ENCODE measurements at places on chromosomes 1 and 21. TPM values are rescaled to one million over a fixed set of nuclear protein-coding genes. Genes with fewer than 3 reads are reported as not detected.

DNA sequence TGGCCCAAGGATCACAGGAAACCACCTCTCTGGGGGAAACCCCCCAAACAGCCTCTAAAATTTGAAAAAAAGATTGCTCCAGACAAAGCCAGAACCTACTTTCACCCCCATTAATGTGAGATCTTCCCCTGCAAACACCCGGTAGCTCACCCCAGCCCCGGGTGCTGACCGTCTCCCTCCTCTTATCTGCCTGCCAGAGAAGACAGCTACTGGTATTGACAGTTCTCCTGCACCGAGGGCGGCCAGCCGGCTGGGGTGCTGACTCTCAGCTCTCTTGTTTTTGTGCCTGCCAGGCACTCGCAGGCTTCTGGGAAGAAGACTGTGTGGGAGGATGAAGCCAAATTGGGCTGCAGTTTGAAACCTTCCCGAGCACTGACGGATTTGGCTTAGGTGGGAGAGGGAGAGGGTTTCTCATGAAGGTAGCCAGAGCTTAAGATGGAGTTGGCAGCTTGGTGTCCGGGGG lies 48.2 kb downstream of the RASSF5 start:
- no peaks in the 10 kb centered on the region for H3K27me3 ChIP-seq
- H3K4me3 ChIP-seq = peak overlapping the region; percentile 66
- DNase-seq = no peak
- peaks cover 59% of the 10 kb centered on the region for H3K4me1 ChIP-seq
- peaks cover 25% of the 10 kb centered on the region for H3K36me3 ChIP-seq

GRCh38 chr1:30147188-30147587 lies 576.2 kb downstream of the MATN1 start:
- H3K36me3 ChIP-seq = no peaks in the 10 kb centered on the region
- no peak overlapping the region for H3K27ac ChIP-seq
- no peaks in the 10 kb centered on the region for H3K4me1 ChIP-seq
- H3K4me3 ChIP-seq = no peak overlapping the region

DNA sequence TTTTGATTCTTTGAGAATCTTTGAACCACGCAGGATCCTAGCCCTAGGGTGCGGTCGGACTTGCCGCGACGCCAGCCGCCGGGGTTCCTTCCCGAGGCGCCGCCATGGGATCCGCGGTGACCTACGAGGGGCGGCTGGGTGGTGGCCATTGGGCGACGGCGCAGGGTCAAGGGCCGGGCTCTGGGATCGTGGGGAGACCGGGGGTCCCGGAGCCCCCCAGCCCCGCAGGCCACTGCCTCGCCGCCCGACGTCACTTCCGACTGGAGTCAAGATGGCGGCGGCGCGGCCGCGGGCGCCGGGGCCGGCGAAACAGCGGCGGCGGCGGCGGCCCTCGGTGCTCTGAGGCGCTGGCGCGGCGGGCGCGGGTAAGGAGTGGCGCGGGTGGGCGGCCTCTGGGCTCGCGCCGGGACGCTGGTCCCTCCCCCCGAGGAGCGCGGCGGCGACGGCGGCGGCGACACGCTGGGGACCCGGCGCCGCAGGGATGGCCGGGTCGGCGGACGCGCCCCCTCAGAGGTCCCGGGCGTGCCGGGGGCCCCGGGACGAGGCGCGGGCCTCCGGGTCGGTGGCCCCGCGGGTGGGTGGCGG lies at the start of gene PRDM2:
PRDM2 (plus strand) TSS at position 253 of the 585 bp plus-strand sequence. CDS start 15,418 bp downstream, outside the sequence.
- DNase-seq = peak; percentile 77
- H3K4me3 ChIP-seq = peak within 1 kb of the TSS; percentile 91
- peak within 1 kb of the TSS; percentile 98 for H3K27ac ChIP-seq
- H3K36me3 ChIP-seq = peaks cover 32% of the 10 kb centered on the region
- no peaks in the 10 kb centered on the region for H3K27me3 ChIP-seq
- peaks cover 60% of the 10 kb centered on the region for H3K4me1 ChIP-seq

GRCh38 chr1:100433563-100433962 lies 81.3 kb downstream of the CDC14A start:
- H3K4me1 ChIP-seq = peaks cover 6% of the 10 kb centered on the region
- no peaks in the 10 kb centered on the region for H3K27me3 ChIP-seq
- H3K4me3 ChIP-seq = no peak overlapping the region
- H3K36me3 ChIP-seq = peaks cover 23% of the 10 kb centered on the region

GRCh38 chr21:34307991-34308532 lies 55.7 kb upstream of the KCNE2 start:
- H3K4me3 ChIP-seq = no peak overlapping the region
- no peak for DNase-seq
- peaks cover 8% of the 10 kb centered on the region for H3K27me3 ChIP-seq
- H3K27ac ChIP-seq = no peak overlapping the region
- no peaks in the 10 kb centered on the region for H3K4me1 ChIP-seq

DNA sequence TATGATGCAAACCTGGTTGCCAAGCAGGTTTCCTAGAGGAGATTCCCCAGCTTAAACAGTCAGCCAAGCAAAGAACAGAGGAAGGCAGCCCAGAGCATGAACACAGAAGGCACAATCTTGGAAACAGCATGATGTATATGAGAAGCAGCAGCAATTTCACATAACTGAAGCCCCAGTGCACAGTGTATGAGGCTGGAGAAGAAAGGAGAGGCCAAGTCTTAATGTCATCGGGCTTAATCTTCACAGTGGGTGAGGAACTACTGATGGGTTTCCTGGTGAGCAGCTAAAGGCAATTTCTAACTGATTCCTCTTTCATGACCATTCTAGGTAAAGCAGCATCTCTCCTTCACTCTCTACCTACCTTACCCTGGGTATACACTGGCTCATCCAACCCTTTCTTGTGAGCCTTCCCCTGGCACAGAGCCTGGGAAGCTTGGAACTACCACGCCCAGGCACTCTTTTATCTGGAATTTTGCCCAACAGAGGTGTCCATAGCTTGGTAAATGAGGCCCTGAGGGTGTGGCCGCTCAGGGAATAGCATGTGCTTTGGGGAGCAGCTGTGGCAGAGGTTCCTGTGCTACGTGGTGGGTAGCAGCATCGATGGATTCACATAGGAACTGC lies 22.0 kb downstream of the FYB2 start:
- H3K27ac ChIP-seq = no peak overlapping the region
- H3K4me3 ChIP-seq = no peak overlapping the region
- peaks cover 4% of the 10 kb centered on the region for H3K27me3 ChIP-seq
- no peak for DNase-seq

GRCh38 chr1:43009274-43009673 lies 50.6 kb upstream of the SLC2A1 start:
- no peak overlapping the region for H3K4me3 ChIP-seq
- no peaks in the 10 kb centered on the region for H3K36me3 ChIP-seq
- H3K27me3 ChIP-seq = peaks cover 13% of the 10 kb centered on the region
- H3K27ac ChIP-seq = no peak overlapping the region
- peaks cover 7% of the 10 kb centered on the region for H3K4me1 ChIP-seq

GRCh38 chr1:40799351-40799867 lies 15.8 kb downstream of the KCNQ4 start:
- H3K27me3 ChIP-seq = no peaks in the 10 kb centered on the region
- H3K4me3 ChIP-seq = no peak overlapping the region
- no peak for DNase-seq
- H3K36me3 ChIP-seq = no peaks in the 10 kb centered on the region
- H3K27ac ChIP-seq = no peak overlapping the region

DNA sequence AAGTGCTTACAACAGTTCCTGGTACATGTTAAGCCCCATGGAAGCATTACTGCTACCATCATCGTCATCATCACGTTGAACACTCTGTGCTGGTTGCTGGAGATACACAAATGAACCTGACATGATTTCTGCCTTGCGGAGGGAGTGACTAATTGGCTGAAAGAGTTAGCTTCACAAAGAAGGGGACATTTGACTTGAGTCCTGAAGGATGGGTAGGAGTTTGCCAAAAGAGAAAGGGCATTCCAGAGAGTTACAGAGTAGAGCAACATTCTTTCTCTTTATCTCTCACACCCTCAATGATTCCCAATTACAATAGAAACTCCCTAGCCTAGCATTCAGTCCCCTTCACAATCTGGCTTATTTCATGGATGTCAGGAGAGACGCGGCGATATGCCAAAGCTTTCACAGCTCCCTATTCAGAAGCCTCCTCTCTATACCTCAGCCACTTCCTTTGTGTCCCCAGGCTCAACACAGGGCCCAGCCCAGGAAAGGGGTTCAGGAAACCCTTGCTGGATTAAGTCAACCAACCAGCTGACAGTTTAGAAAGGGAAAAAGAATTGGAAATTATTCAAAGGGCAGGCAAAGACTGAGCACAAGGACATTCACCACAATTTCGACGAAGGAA lies 38.0 kb downstream of the SLC1A7 start:
- DNase-seq = no peak
- no peaks in the 10 kb centered on the region for H3K36me3 ChIP-seq
- H3K4me3 ChIP-seq = no peak overlapping the region
- no peaks in the 10 kb centered on the region for H3K4me1 ChIP-seq
- peaks cover 3% of the 10 kb centered on the region for H3K27me3 ChIP-seq

- no peak overlapping the region for H3K27ac ChIP-seq
- no peak overlapping the region for H3K4me3 ChIP-seq
- H3K36me3 ChIP-seq = no peaks in the 10 kb centered on the region
- H3K27me3 ChIP-seq = peaks cover 79% of the 10 kb centered on the region
- no peak for DNase-seq
These were observed 19.7 kb downstream of the RNF220 start for GRCh38 chr1:44424747-44425146.

GRCh38 chr1:220521778-220522177 lies 6.2 kb upstream of the MARK1 start:
- no peaks in the 10 kb centered on the region for H3K36me3 ChIP-seq
- H3K4me1 ChIP-seq = no peaks in the 10 kb centered on the region
- DNase-seq = no peak
- H3K27me3 ChIP-seq = peaks cover 19% of the 10 kb centered on the region
- H3K4me3 ChIP-seq = no peak overlapping the region

DNA sequence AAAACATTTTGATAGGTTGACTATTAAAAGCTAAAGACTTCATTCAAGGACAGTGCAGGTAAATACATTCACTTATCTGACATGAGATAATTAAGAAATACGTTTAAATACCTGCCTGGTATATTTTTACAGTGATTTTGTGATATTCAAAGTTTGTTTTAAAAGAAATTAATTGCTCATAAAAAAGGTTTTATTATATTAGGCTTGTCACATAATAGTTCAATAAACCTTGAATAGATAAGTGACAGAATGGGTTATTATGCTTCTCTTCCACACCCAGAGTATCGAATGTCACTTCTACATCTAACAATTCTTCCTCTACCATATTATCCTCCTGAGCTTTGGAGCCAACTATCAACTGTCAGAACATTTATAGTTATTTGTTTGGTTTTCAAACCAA lies 60.0 kb downstream of the LTN1 start:
- H3K4me1 ChIP-seq = no peaks in the 10 kb centered on the region
- no peak overlapping the region for H3K27ac ChIP-seq
- peaks cover 73% of the 10 kb centered on the region for H3K36me3 ChIP-seq
- no peaks in the 10 kb centered on the region for H3K27me3 ChIP-seq
- DNase-seq = no peak
- no peak overlapping the region for H3K4me3 ChIP-seq

DNA sequence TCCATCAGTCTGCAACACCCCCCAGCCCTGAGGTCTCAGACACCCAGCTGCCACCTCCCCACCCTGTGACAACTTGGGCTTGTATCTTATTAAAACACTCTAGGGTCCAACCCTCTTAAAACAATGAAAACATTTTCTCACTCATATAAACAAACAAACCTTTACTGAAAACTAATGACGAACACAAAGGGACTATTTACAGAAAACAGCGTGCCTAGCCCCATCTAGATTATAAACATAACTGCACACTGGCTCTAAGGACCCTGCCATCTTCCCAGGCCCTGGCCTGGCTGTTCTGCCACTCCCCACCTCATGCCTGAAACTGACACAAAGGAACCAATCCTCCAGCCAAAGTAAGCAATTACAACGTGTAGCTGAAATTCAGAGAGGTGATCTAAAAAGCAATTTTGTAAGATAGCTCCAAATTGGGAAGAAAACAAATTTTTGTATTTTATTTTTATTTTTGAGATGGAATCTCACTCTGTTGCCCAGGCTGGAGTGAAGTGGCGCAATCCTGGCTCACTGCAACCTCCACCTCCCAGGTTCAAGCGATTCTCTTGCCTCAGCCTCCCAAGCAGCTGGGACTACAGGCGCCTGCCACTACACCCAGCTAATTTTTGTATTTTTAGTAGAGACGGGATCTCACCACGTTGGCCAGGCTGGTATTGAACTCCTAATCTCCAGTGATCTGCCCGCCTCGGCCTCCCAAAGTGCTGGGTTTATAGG lies 40.9 kb downstream of the CAPZB start:
- no peak overlapping the region for H3K4me3 ChIP-seq
- peaks cover 90% of the 10 kb centered on the region for H3K4me1 ChIP-seq
- peaks cover 41% of the 10 kb centered on the region for H3K36me3 ChIP-seq
- H3K27ac ChIP-seq = peak overlapping the region; percentile 50
- H3K27me3 ChIP-seq = no peaks in the 10 kb centered on the region

DNA sequence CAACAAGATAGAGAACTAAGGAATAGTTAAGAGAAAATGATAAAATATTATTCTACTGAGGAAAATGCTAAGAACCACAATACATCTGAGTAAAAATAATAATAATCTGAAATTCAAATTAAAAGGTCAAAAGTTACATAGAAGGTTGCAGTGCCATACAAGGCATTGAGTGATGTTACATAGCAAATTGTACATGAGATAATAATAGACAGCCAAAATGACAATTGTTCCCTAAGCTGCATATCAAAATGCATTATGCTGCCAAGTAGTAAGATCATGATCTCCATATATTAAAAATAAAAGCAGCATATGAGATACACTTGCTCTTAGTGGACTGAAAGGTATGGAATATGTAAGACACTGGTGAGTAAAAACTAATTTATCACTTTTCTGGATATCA lies 547.7 kb downstream of the KCNT2 start:
- no peak overlapping the region for H3K27ac ChIP-seq
- no peaks in the 10 kb centered on the region for H3K27me3 ChIP-seq
- DNase-seq = no peak
- no peaks in the 10 kb centered on the region for H3K4me1 ChIP-seq

DNA sequence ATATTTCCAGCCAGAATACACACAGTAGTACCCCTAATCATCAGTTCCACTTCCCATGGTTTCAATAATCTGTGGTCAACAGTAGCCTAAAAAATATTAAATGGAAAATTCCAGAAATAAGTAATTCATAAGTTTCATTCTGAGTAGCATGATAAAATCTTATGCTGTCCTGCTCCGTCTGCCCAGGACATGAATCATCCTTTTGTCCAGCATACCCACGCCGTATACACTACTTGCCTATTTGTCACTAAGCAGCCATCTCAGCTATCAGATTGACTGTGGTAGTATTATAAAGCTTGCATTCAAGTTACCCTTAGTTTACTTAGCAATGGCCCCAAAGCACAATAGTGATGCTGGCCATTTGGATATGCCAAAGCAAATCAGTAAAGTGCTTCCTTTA lies 118.7 kb downstream of the SLC5A9 start:
- H3K4me1 ChIP-seq = no peaks in the 10 kb centered on the region
- H3K27me3 ChIP-seq = no peaks in the 10 kb centered on the region
- no peak for DNase-seq
- no peak overlapping the region for H3K4me3 ChIP-seq
- no peaks in the 10 kb centered on the region for H3K36me3 ChIP-seq

The IL23R gene
- total RNA-seq = not detected

The SPRR3 gene
- total RNA-seq = not detected

The MEX3A gene
- 0.47 TPM for total RNA-seq

The SLC30A2 gene
- not detected for total RNA-seq

The LDLRAD1 gene
- total RNA-seq = not detected

The CADM3 gene
- 0.37 TPM for total RNA-seq

The H3-3A gene
- total RNA-seq = 600 TPM
